Activated T-cell treated with anti-CD3 and anti-CD28 coated beads for 24 hours (primary cell): ENCODE measurements at places on chromosomes 4 and X.

DNA sequence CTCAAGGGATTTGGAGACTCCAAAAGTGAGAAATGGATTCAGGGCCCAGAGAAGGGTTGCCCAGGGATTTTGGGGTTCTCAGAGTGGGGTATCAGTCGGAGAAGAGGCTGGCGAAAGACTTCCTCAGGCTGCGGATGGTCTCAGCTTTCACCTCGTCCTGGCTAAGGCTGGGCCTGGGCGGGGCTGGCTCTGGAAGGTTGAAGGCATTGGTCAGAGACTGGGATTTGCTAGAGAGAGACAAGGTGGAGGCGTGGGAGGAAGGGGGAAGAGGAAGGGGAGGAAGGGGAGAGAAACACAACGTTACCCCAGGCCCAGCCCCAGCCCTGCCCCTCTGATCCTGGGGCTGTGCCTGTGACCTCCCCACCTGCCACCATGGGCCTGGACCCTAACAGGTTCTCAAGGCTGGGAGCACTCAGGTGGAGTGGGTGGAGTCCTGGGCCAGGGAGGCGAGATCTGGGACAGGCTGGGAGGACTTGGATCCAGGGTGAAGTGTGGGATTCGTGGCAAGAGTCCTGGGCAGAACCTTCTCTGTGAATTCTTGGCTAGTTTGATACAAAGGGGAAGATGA lies 9.4 kb upstream of the TIMP1 start:
- DNase-seq, result no peak

GRCh38 chr4:88725986-88726385 lies 28.4 kb upstream of the NAP1L5 start:
- DNase-seq, result no peak

- DNase-seq, result no peak
Observed at GRCh38 chr4:15375667-15376066, 52.2 kb upstream of the C1QTNF7 start.

- no peak for DNase-seq
Observed at GRCh38 chr4:6179362-6179761, 21.0 kb downstream of the JAKMIP1 start.

GRCh38 chr4:105194328-105195231 lies 47.9 kb downstream of the TET2 start:
- DNase-seq, result no peak

DNA sequence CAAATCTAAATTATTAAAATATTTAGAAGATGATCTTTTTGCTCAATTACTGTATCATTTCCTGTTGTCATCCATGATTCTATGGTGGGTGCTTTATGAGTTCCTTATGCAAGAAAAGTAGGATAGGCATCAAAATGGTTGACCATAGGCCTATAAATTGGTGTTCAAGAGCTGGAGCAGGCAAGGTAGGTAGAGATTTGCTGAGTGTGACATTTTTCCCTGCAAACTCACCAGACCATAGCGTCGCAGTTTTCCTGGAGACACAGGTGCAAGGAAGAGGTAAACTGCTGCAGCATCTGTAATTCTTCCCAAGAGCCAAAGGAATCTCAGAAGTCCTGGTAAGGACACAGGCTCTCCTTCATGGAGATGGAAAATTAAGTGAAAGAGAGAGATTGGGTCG lies 33.7 kb upstream of the DCLK2 start:
- no peak for DNase-seq

DNA sequence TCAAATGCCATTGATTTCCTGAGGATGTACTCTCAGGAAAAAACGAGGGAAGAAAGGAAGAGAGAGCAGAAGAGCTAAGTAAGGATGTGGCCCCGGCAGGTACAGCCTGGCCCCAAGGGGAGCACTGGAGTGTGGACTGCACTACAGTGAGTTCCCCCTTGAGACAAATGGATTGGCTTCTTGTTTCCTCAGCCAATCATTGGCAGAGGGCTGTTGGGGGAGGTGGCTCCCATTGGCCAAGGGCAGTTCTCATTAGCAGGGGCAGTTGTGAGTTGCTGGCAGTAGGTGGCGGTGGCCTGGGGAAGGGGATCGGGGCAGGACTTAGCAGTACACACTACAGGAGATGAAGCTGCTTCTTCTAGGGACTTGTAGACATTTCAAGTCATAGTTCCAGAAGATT lies 24.1 kb upstream of the OCIAD2 start:
- no peak for DNase-seq

GRCh38 chr4:40949358-40950100 lies 199.8 kb downstream of the NSUN7 start:
- DNase-seq, result no peak

DNA sequence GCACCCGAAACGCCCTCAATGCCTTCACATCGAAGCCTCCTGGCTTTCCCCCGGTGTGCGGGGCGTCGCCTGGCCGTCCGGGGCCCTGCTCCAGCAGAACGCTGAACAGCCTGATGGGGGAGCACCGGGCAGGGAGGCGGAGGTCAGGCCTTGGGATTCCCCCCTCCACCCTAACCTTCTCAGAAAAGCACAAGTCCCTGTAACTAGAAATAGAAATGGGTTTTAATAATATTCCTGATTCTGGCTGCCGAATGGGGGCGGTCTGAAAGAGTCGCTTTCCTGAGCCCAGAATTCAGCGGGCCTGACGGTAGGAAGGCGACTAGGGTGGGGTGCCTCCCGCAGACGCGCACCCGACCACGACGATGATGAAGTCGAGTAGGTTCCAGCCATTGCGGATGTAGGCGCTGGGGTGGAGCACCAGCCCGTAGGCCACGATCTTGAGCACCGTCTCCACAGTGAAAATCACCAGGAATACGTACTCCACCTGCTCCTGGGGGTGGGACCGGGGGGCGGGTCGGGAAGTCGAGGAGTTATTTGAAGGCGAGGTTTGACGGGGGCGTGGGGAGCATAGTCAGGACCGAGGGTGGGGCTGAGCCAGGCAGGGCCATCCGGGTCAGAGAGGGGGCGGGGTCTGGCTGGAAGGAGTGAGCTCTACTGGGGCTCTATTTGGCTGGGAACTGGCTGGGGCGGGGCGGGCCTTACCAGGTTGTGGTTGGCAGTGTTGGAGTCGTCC lies 2.5 kb downstream of the CACNA1F start:
- peak; percentile 35 for DNase-seq

DNA sequence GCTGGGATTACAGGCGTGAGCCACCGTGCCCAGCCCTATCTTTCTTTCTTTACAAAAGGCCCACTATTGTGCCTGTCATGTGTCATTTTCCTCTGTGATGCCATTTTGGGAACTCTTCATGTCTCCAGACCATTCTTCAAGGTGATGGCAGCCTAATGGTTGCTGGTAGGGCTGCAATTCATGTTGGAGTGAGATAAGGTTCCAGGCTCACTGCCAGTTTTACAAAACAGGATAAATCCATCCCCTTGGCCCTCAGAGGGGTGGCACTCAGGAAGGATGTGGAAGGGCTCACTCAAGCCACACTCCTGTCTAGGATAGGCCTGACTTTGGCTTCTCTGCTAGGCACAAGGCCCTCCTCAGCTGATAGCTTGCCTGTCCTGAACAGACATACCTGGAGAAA lies 3.8 kb downstream of the TCEAL9 start:
- no peak for DNase-seq

DNA sequence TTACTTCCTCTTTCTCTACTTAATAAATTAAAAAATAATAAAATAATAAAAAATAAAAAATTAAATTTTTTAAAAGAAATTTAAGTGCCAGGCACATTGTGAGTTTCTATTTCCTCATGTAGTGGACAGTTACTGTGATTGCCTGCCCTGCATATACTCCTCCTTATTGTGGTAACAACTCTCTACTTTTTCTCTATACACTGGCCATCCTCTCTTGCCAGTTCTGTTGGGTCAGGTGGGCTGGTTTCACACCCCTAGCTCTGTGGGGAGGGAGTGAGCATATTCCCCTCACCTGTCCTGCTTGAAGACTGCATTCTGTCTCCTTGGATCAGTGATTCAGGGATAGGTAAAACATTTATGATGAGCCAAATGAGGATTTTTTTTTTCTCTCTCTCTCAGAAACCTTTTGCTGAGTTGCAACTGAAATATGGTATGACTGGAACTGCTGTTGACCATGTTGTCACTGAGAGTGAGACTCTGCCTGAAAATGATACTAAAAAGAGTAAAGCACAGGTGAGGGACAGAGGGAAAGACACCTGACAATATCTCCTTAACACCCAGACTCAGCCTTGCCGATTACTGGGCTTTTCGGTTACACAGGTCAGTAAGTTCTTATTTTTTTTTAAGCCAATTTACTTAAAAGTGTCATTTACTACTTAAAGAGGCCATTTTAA lies 37.2 kb downstream of the CXXC4 start:
- no peak for DNase-seq

GRCh38 chrX:34578237-34578636 lies 78.8 kb downstream of the TMEM47 start:
- DNase-seq, result no peak

DNA sequence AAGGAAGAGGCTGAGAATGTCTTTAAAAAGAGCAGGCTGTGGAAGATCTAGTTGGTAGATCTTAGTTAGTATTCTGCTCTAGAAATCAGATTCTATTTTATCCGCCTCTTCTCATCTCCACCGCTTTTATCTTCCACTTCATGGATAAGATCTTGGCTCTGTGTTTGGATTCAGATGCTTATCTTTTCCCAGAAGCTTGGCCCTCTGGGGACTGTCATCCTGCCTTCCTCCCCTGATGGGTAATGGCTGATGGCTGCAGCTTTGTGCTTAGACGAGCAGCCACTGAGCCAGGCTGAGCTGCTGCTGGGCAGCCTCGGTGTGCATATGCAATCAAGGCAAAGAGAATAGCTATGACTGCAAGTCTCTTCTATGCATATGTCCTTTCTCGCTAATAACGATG lies 23.5 kb downstream of the TRIML1 start:
- no peak for DNase-seq

- DNase-seq, result no peak
Observed at GRCh38 chrX:117990438-117990837, 126.2 kb downstream of the KLHL13 start.

GRCh38 chrX:21590012-21590776 lies 67.9 kb downstream of the KLHL34 start:
- no peak for DNase-seq

GRCh38 chrX:32673193-32673592 lies 538.2 kb downstream of the DMD start:
- no peak for DNase-seq

DNA sequence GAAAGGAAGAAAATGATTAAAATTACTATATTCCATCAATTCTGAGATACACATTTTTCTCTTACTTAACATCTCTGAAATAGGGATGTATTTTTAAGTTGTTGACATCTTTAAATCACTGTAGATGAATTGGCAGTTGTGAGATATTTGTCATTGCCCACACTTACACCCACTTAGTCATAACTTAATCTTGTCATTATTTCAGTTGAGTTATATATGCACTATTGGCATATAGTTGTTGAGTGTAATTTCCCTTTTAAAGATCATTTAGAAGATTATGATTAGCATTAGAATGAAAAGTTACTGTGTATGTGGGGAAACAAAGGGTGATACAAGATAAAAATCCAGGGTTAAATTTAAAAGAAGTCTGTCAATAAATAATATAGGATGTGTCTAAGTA lies 2.2 kb downstream of the AIMP1 start:
- no peak for DNase-seq

GRCh38 chr4:2746891-2747695 lies 9.0 kb downstream of the TNIP2 start:
- DNase-seq, result no peak

GRCh38 chr4:25929298-25929686 lies 15.3 kb downstream of the SMIM20 start:
- DNase-seq, result no peak

- no peak for DNase-seq
Observed at GRCh38 chr4:16824278-16824806, 74.1 kb downstream of the LDB2 start.

GRCh38 chr4:7073059-7073458 lies 5.2 kb upstream of the GRPEL1 start:
- no peak for DNase-seq

GRCh38 chr4:140289486-140289885 lies 84.0 kb upstream of the SCOC start:
- no peak for DNase-seq

DNA sequence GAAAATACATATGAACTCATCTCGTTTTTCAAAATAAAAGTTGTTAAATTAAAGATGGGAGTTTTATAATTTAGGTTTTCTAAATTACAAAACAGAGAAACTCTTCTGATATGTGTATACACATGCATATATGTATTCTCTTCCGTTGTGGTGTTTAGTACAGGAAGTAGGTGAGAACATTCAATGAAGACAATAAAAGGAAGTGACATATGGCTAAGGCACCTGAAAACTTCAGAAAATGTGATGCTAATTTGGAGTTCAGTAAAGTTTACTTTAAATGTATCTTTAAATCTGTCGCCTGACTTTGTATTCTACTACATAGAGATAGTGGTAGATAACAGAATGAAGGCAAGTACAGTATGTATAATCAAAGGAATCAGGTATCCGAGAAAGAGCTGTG lies 33.5 kb upstream of the ITM2A start:
- no peak for DNase-seq

- peak; percentile 66 for DNase-seq
Observed at GRCh38 chr4:663438-664428, 10.3 kb downstream of the ATP5ME start.

- no peak for DNase-seq
Observed at GRCh38 chr4:85722807-85723206, 247.9 kb downstream of the ARHGAP24 start.

- no peak for DNase-seq
Observed at GRCh38 chrX:130555757-130556156, 154.0 kb downstream of the RBMX2 start.

DNA sequence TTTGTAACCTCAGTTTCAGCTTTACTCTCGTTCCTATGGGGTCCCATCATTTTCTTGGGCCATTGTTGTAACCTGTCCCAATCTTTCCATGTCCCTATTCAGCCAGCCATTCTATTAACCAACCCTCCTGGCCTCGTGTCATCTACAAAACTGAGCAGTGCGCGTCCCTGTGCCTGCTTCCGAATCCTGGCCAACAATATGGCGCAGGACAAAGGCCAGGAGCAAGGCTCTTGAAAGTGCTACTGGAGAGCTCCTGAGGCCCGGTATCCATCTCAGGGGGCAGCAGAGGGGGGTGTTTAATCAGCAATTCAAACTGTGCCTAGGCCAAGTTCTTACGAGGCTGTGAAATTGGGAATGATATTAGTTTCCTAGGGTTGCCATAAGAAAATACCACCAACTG lies 41.2 kb upstream of the APLN start:
- DNase-seq, result no peak

DNA sequence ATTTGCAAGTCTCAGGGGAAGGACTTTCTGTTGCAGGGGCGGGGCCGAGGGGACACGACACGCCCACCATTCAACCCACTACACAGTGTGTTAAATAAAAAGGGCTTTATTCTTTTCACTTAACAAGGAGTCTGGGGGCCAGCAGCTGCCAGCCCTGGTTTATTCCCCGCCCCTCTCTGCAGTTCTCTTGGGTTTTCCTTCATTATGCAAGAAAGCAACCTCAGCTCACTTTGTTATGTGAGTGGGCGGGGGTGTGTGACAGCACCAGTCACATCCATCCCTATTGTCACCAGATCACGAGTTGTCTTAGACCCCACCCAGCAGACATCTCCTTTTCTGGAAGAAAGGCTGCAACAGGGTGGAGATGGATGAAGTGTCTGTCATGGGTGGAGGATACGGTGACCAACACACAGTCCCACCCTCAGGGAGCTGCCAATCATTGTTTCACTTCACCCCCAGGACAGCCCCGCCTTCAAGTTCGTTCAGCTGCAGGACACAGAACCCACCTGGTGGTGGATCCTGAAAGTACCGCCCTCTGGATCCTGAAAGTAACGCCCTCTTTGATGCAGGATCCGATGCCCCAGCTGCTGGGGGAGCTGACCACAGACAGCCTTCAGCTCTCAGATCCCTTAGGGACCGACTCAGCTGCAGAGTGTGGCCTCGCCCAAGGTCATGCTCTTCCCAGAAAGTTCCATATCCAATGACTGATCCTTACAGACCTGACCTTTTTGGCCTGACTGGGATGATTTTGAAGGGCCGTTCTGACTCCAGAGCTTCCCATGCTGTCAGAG lies 79.6 kb downstream of the SMIM20 start:
- DNase-seq, result peak; percentile 7
